ENCODE measurements at places on chromosomes 3 and 15. TPM values are rescaled to one million over a fixed set of nuclear protein-coding genes. Genes with fewer than 3 reads are reported as not detected.

Gene SLC25A20
- total RNA-seq: 9.9 TPM

Gene PRTG
- total RNA-seq: 34.4 TPM

Gene NECTIN3
- 106 TPM for total RNA-seq

Gene HEG1
- 89.8 TPM for total RNA-seq

Gene CSTA
- not detected for total RNA-seq

Gene BCL2A1
- 1.5 TPM for total RNA-seq

Gene CSPG4
- total RNA-seq: 25.8 TPM

Gene C2CD4A
- total RNA-seq: not detected

Gene SAMD7
- 22.0 TPM for total RNA-seq

Gene RAD51
- 4.1 TPM for total RNA-seq

Gene DENND6A
- 75.4 TPM for total RNA-seq

Gene ADGRG7
- 0.22 TPM for total RNA-seq

Gene DUOXA1
- 2.0 TPM for total RNA-seq

Gene CLDN18
- not detected for total RNA-seq

Gene SERPINI2
- not detected for total RNA-seq

Gene WNT7A
- 9.1 TPM for total RNA-seq

Gene GRM7
- 16.7 TPM for total RNA-seq
